Left cardiac atrium (tissue), 4 donors: ENCODE measurements at places on chromosomes 16 and 17. TPM values are rescaled to one million over a fixed set of nuclear protein-coding genes. Genes with fewer than 3 reads are reported as not detected.

DNA sequence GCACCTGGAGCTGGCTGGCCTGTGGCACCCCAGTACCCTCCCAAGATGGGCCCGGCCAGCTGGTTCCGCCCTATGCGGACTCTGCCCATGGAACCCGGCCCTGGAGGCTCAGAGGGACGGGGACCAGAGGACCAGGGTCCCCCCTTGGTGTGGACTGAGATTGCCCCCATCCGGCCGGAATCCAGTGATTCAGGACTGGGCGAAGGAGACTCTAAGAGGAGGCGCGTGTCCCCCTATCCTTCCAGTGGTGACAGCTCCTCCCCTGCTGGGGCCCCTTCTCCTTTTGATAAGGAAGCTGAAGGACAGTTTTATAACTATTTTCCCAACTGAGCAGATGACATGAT, 12.0 kb downstream of the TBX21 start:
- no peak for DNase-seq

DNA sequence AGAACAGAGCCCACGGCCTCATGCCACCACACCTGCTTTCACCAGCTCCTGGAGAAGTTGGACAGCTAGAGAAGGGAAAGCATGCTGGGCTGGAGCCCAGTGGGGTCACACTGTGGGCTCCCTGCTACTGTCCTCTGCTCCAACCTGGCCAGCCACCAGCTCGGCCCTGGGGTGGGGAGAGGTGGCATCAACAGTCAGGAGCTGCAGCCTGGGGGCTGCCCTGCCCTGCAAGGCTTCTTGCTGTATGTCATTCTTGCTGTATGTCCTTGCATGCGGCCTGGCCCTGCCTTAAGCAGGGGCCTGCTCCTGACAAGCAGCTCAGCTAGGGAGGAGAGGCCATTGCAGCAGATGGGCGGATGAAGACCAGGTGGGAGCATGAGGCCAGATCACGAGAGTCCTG, 50.7 kb upstream of the CCL2 start:
- no peak for DNase-seq

DNA sequence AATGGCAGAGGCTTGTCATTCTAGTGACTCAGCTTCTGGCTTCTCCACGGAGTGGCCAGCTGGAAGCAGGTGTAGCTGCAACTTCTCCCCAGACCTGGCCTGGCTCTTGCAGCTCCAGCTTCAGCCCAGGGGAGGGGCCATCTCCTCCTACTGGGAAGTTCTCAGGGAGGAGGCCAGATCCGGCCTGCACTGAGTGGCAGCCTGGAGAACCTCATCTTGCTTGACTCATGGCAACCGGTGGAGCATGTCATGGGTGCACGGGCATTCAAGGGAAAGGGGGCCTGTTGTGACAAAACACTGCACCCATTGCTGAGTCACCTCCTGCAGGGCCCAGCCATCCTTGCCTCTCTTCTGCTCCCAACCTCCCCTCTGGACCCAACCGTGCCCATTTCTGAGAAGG, 273.9 kb upstream of the MAF start:
- peak; percentile 39 for DNase-seq

DEXI gene
- 84.9 TPM for total RNA-seq

- DNase-seq = no peak
Measured at GRCh38 chr16:53224951-53225533, 170.3 kb downstream of the CHD9 start.

DNA sequence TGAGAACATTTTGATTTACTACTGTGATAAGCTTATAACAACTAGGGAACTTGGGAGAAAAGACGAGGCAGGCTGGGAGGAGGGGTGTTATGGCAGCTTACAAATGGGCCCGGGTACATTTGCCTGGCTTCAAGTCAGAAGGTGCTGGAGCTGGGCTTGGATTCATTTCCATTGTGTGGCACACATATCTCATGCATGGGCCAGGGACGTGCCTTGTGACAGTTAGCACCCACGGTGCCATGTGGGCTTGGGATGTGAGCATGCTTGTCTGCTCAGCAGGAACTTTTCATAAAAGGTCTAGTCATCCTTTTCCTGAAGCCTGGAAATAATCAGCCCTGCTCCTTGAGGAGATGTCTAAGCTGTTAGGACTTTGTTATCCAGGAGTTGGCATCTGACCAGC, 572.2 kb downstream of the CDH13 start:
- DNase-seq = no peak

PMP22 gene
- 163 TPM for total RNA-seq

TEDC2 gene
- 0.47 TPM for total RNA-seq

TMEM100 gene
- total RNA-seq = 24.3 TPM

KCNG4 gene
- not detected for total RNA-seq

KRTAP4-6 gene
- total RNA-seq = not detected

RHBDL3 gene
- total RNA-seq = 15.0 TPM

- peak; percentile 69 for DNase-seq
Measured at GRCh38 chr16:20849589-20850390, 43.5 kb downstream of the REXO5 start.

DNA sequence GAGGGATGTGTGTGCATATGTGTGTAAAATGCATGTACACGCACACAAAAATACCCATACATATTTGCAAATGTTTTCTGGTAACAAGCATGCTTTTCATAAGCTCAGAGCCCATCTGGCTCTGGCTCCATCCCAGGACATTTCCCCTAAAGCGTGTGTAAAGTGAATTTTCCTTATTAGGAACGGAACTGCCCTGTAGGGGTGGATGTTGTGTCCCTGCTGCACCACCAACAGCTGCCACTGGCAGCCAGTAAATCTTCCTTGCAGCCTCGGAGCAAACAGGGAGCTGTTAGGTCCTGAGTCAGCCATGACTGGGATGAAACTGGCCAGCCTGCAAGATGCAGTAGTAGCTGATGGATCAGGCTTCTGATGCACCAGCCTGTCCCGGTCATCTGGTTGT, 393.5 kb downstream of the UTP18 start:
- no peak for DNase-seq

GRCh38 chr16:49465661-49466528, 92.3 kb downstream of the C16orf78 start:
- no peak for DNase-seq

NXN gene
- 16.7 TPM for total RNA-seq

GRCh38 chr17:15947976-15948752, 3.2 kb downstream of the ADORA2B start:
- no peak for DNase-seq

KRT24 gene
- not detected for total RNA-seq

C17orf107 gene
- total RNA-seq = 1.3 TPM

ZNF764 gene
- total RNA-seq = 5.7 TPM

- no peak for DNase-seq
Measured at GRCh38 chr16:2152695-2153506, 2.7 kb upstream of the TRAF7 start.

- peak; percentile 18 for DNase-seq
Measured at GRCh38 chr16:50267651-50268050, 1.3 kb downstream of the ADCY7 start.

SALL1 gene
- 0.29 TPM for total RNA-seq

C17orf67 gene
- 1.4 TPM for total RNA-seq

GRCh38 chr17:75077496-75078283, 10.1 kb upstream of the SLC16A5 start:
- peak; percentile 86 for DNase-seq

GRCh38 chr17:44197980-44198720, 1.5 kb downstream of the ATXN7L3 start:
- DNase-seq = no peak

DNA sequence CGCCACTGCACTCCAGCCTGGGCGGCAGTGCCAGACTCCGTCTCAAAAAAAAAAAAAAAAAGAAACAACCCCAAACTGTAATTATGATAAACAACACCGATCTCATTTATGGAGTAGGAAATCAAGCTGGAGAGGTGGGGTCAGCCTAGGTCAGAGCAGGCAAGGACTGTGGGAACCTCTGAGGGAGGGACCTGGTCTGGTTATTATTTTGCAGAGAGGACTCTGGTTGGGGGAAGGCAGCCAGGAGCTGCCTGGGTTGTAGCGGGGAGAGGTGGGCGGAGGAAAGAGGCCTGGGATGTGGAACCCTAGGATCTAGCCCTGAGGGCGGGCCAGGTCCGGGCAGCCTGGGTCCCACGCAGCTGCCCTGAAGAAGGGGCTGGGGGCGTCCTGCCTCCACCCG, 10.9 kb upstream of the HS3ST6 start:
- no peak for DNase-seq

DNA sequence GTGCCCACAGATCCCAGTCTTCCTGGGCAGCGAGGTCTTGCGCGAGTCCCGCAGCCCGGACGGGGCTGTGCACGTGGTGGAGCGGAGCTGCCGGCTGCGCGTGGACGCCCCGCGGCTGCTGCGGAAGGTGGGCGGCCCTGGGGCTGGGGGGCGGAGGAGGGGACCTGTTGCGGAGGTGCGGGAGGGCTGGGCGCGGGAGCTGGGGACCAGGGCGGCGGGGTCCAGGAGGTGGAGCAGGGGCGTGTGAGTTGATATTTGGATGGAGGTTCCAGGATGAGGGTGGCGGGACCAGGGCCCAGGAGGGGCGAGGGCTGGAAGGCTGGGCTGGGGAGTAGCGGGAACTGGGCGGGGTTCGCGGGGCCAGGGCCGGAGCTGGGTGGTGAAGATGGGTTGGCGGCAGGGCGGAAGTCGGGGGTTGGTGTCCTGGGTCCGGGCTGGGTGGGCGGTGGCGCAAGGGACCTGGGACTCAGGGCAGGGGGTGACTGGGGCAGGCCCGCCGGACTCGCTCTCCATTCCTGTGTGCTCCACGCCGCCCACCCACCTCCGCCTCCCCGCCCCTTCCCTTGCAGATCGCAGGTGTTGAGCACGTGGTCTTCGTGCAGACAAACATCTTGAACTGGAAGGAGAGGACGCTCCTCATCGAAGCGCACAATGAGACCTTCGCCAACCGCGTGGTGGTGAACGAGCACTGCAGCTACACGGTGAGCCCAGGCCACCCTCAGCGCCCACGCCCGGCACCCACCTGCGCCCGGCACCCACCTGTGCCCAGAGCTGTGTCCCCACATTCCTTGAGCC, 29.6 kb downstream of the SEC14L5 start:
- no peak for DNase-seq

ARL5C gene
- not detected for total RNA-seq

- DNase-seq = no peak
Measured at GRCh38 chr17:64783031-64783461, 120.9 kb upstream of the SMURF2 start.

RHBDF2 gene
- total RNA-seq = 16.0 TPM

DNA sequence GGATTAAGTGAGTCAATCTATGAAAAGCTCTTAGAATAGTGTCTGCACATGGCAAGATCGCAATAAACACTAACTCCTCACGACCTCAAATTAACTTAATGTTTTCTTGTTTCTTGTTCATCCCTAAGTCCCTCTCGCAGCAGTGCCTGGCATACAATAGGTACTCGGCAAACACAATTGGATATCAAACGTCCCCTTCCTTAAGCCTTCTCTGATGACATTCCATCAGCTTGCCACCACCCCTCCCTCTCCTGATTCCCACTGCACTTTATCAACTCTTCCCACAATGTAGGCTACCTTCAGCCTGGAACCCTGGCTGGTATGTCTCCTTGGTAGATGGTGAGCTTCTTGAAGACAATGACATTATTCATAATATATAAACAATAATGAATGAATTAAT, 33.3 kb downstream of the CCDC42 start:
- no peak for DNase-seq

DNA sequence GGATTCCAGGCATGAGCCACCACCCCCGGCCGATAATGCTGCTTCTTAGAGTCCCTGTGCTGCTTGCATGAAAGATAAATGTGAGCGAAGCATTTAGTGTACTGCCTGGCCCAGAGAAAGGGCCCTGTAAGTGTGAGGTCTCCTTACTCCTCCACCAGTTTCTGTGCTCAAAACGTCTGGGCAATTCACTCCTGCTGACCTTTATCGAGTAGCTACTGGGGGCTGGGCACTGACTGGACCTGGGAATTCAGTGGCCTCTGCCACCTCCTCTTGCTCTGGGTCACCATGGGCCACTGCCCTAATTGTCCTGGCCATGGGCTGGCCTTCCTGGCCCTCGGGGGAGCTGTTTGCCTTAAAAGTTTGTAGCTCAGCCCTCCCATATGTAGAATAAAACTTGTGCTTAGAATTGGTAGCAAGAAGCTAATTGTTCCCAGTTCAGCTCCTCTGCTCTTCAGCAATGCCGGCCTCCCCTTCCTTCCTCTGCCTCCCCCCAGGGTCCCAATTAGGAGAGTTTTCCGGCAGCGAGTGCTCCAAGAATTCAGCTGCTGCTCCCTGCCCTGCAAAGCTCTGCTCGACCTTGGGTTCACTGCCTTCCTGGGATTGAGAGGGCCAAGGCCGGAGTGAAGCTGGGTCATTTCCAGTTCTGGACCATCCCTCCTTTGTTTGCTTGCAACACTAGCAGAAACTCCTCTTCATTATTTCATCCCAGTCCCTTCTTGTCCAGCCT, 98.9 kb upstream of the CDC42EP4 start:
- no peak for DNase-seq
